ENCODE measurements at places on chromosomes 16 and 17.
A peak's percentile ranks its signal among the peaks of the same experiment; 100 is the strongest.

DNA sequence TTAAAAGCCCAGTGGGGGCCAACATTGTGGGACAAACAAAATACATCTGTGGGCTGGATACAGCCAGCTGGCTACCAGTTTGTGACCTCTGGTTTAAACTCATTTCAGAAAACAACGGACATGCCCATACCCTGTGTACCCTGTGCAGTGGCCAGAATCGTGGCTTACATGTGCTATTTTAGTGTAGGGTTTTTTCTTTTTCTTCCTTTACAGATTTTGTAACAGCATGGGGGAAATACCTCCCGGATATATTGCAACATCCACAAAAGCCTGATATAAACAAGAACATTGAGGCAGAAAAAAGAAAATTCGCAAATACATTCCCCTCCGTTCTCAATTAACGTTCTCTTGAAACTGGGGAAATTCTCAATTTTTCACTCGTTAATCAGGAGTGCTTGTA is 7.3 kb downstream of the HS3ST4 start:
- no peak for DNase-seq

DNA sequence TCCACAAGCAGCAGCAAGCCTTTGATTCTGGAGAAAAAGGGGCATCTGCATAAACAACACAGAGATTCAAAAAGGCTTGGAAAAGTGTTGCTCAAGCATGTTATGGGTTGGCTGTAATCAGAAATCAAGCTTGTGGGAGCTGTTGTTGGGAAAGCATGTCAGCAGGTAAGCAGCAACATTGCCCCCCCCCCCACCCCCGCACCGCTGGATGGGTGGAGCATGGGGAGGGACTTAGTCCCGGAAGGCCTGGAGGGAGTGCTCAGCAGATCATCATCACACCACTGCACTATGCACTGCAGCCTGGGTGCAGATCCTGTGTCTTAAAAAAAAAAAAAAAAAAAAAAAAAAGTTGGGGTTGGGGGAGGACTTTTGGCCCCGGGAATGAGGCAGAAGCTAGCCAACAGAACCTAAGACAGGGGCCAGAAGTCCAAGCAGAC is 16.8 kb upstream of the AKAP1 start:
- no peak for DNase-seq

DNA sequence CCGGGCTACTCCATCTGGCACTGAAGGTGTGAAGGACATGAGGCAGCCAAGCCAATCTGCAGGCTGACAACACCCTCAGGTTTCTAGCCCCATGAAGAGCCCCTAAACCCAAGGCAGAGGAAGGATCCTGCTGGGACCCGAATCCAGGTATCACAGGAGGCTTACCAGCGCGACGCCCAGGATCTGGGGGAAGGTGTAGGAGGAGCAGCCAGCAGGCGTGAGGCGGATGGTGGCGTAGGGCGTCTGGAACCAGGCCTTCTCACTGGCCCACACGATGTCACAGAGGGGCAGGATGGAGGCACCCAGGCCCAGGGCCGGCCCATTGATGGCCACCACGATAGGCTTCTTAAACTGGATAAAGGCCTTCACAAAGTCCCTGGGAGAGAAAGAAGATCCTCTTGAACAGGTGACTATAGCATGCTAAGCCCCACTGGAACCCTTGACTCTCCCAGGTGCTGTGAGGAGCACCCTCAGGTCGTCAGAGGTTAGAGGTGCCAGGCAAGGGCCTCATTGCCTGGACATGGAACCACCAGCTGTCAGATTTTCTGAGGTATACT is 71.7 kb downstream of the DYNLRB2 start:
- DNase-seq, result no peak

GRCh38 chr17:2796164-2797125 is at the start of gene RAP1GAP2:
TSS of gene RAP1GAP2 (plus strand) at chr17:2796438. CDS start at chr17:2796528, 90 bp downstream.
- no peak for DNase-seq

DNA sequence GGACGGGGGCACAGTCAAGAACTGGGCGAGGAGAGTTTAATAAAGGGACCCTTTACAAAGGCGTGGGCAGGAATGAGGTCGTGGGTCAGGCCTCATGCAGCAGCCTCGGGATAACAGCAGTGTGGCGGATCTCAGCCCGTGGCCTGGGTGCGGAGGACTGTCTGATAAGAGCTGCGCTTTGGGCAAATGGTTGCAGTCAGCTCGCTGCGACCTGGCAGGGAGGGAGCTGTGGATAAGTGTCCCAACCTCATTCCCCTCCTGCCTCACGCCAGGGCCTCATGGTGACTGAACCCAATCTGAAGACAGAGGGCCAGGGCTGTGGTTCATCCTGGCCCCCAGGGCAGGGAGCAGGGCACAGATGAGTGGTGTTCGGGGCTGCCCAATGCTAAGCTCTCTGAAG is 13.6 kb downstream of the SMTNL2 start:
- DNase-seq, result no peak

DNA sequence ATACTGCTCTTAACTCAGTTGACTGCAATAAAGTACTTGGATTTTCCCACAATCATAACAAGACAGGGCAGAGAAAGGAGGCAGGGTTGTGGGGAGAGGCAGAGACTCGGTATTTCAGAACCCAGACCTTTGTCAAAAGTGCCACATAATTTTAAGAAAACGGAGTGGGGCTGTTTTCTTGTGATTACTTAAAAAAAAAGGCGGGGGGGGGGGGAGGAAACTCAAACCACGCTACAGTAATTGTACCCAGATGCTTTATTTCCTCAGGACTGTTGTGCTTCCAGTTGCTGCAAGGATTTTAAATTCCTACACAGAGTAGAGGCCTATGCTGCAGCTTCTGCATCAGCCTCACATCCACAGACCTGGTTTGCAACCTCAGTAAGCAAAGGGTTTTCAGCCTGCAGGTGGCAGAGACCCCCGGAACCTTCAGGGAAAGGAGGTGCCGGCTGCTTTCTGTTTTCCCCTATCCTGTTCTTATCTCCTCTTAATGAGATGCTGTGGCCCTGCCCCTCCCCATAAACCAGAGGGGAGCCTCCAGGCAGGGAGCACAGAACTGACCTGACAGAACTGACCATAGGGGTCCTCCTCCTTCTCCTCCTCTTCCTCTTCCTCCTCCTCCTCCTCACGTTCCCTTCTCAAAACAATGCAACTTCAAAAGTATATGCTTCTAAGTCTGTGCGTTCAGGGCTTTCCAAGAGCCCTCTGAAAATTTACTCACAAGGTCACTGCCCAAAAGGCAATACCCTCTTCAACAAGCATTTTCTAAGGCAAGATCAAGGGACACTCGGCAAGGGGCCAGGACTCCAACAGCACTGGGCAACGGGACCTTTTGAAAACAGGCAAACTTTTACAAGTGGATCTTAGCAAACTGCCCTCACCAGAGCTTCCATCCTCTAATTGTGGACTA is 7.5 kb downstream of the AXIN2 start:
- no peak for DNase-seq

- DNase-seq, result peak; percentile 87
Observed at GRCh38 chr16:61842666-61843065, 193.6 kb downstream of the CDH8 start.
